ENCODE measurements at places on chromosomes 2 and 18. TPM values are rescaled to one million over a fixed set of nuclear protein-coding genes. Genes with fewer than 3 reads are reported as not detected.

- no peak for DNase-seq
Observed at GRCh38 chr2:239232195-239232578, 168.6 kb downstream of the HDAC4 start.

DNA sequence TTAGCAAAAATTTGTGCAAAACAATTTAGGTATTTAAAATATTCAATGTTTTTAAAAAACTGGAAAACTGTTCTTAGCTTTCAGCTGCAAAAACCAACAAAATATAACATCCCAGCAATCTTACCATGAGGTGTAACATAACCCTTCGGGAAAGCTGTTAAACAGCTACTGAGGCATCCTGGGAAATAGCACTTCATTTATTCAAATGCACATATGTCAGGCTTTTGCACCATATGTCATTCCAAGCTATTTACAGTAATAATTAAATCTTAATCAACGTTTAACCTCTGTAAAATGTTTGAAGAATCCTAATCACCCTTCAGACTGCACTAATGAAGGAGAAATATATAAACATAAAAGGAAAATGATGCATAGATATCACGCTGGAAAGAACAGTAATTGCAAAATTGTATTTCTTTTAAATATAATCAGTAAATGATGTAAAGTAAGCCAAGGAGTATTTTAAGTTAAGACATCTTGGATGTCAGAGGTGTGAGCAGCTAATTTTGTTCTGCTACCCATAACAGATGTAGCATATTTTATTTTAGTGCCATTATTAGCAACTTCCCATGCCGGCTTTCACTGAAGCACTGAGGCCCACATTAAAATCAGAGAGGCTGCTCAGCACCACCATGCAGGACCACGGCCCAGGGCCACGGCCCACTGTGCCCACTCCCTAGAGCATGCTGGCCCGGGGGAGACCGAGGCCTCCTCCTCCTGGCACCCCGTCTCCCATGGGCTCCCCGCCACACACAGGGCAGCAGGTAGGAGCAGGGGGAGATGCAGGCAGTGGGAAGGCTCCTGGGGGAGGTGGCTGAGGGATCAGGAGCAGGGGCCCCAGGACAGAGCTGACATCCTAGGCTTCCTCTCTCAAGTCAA lies 30.9 kb downstream of the EMX1 start:
- DNase-seq, result no peak

The CTAGE1 gene
- polyA plus RNA-seq, result not detected

GRCh38 chr2:217994776-217995274 lies 8.0 kb downstream of the TNS1 start:
- no peak for DNase-seq

The SCYGR5 gene
- polyA plus RNA-seq, result not detected

GRCh38 chr2:20054119-20054518 lies 2.7 kb upstream of the LAPTM4A start:
- no peak for DNase-seq

- no peak for DNase-seq
Observed at GRCh38 chr18:57595347-57595746, 8.8 kb upstream of the FECH start.

The RAB31 gene
- polyA plus RNA-seq, result 31.8 TPM

The MEP1B gene
- 0.46 TPM for polyA plus RNA-seq

Measured in right lung (tissue), 10 donors.